Vagina (tissue), 2 donors: ENCODE measurements at places on chromosomes 7 and 10. TPM values are rescaled to one million over a fixed set of nuclear protein-coding genes. Genes with fewer than 3 reads are reported as not detected.

TAS2R3 gene
- total RNA-seq = 1.5 TPM

SPDYE5 gene
- not detected for total RNA-seq

AKR1C4 gene
- not detected for total RNA-seq

PPP1R9A gene
- 1.5 TPM for total RNA-seq

TYSND1 gene
- 15.7 TPM for total RNA-seq

POLR2J2 gene
- total RNA-seq = 2.2 TPM

CDK5 gene
- 4.2 TPM for total RNA-seq

TIMM23 gene
- 47.6 TPM for total RNA-seq

EBLN1 gene
- total RNA-seq = not detected

TMEM26 gene
- 0.25 TPM for total RNA-seq

- DNase-seq = no peak
Observed at GRCh38 chr10:43653746-43654145, 5.1 kb upstream of the ZNF32 start.

DNA sequence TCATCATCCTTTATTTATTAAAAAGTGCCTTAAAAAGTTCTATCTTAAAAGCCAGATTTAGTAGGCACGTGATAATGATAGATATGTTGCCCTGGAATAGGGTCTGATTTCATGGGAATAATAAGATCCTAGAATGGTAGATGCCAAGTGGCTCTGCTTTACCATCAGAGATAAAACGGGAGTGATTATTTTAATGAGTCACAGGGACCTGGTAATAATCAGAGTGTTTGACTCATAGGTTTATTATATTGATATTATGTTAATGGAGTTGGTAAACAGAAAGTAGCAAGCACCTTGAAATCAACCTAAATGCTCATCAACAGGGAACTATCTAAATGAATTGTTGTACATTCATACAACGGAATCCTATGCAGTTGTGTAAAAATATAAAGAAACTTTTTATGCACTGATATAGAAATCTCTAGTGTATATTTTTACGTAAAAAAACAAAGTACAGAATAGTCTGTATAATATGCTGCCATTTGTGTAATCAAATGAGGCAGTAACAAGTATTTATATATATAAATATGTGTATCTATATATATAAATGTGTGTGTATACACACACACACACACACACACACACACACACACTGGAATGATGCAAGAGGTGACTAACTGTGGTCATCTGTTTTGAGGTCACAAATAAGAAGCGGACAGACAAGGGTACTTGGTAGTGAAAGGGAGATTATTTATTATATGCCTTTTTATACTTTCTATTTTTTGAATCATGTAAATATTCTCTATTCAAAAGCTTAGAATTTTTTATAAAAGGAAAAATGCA, 78.6 kb upstream of the DYNC1I1 start:
- H3K4me3 ChIP-seq = no peak overlapping the region
- H3K4me1 ChIP-seq = no peaks in the 10 kb centered on the region
- no peaks in the 10 kb centered on the region for H3K27me3 ChIP-seq

DNA sequence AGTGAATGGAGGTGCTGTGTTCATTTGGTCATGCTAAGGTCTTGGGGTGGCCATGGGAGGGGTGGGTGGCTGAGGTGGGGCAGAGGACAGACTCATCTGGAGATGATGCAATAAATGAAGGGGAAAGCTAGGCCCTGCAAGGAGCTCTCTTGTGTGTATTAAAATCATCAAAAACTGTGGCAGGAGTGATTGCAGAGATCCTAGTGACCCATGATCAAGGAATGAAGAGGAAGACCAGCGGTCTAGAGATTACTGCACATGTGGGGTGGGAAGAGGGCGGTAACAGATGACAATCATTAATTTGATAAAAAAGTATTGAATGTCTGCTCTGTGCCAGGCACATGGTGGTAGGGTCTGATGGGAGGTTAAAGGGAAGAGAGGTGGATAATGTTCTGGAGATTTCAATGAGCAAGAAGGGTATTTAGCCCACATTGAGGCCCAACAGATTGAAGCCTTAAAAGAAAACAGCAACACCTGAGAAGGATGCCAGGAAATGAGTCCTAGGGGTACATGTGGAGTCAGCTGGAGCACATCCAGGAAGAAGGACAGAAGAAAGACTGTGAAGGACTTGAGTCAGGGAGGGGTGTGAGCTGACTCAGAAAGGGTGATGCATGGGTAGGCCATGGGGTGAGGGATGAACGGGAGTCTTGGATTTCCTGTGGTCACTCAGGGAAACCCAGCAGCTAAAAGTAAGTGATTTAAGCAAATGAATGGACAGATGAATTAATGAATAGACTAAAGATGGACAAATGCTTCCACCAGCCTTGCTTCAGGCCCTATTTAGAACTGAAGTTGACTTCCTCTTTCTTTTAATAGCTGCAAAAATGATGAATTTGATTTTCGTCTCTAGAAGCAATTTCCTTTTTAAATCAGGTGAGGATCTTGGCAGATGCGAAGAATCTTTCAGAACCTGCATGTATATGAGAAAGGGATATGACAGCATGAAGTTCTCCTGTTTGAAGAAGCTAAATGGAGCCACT, 83.1 kb upstream of the IGFBP3 start:
- no peaks in the 10 kb centered on the region for H3K4me1 ChIP-seq
- no peak overlapping the region for H3K27ac ChIP-seq
- no peak overlapping the region for H3K4me3 ChIP-seq
- DNase-seq = no peak
- H3K36me3 ChIP-seq = no peaks in the 10 kb centered on the region

DNA sequence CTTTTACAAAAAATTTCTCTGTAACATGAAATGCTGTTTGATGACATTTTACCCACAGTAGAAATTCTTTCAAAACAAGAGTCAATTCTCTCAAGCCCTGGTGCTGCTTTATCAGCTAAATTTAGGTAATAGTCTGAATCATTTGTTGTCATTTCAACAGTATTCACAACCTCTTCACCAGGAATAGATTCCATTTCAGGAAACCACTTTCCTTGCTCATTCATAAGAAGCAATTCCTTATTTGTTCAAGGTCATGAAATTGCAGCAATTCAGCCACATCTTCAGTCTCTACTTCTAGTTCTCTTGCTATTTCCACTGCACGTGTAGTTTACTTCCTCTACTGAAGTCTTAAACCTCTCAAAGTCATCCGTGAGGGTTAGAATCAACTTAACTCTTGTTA, 14.1 kb downstream of the STAG3 start:
- H3K4me1 ChIP-seq = no peaks in the 10 kb centered on the region
- H3K27me3 ChIP-seq = no peaks in the 10 kb centered on the region
- no peak overlapping the region for H3K4me3 ChIP-seq
- no peak overlapping the region for H3K27ac ChIP-seq

DNA sequence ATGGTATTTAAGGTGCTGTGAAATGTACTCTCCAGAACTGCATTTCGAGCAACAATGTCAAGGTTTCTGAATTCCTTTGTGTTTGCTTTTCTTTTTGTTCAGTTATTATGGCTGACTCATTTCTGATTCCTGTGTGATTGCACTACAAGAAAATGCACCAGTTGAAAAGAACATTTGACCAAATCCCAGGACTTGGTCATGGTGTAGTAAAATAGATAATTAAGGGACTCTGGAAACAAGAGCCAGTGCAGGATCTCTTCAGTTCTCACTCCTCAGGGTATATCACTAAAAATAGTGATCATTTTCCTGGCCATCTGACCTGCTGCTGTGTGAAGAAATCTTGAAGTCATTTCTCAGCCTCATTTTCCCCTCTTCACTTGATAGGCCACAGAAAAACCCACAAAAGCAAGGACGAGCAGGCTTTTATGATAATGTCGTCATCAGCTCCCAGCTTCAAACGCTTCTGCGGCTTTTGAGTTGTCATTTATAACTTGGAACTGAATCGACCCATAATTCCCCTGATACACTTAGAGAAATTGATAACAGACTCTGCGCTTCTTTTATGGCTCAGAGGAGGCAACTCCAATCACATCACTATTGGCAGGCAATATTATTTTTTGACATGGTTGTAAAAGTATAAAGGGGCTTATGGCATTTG, 274.7 kb downstream of the HDAC9 start:
- no peak overlapping the region for H3K4me3 ChIP-seq
- no peak for DNase-seq
- H3K27ac ChIP-seq = no peak overlapping the region
- H3K27me3 ChIP-seq = no peaks in the 10 kb centered on the region

DNA sequence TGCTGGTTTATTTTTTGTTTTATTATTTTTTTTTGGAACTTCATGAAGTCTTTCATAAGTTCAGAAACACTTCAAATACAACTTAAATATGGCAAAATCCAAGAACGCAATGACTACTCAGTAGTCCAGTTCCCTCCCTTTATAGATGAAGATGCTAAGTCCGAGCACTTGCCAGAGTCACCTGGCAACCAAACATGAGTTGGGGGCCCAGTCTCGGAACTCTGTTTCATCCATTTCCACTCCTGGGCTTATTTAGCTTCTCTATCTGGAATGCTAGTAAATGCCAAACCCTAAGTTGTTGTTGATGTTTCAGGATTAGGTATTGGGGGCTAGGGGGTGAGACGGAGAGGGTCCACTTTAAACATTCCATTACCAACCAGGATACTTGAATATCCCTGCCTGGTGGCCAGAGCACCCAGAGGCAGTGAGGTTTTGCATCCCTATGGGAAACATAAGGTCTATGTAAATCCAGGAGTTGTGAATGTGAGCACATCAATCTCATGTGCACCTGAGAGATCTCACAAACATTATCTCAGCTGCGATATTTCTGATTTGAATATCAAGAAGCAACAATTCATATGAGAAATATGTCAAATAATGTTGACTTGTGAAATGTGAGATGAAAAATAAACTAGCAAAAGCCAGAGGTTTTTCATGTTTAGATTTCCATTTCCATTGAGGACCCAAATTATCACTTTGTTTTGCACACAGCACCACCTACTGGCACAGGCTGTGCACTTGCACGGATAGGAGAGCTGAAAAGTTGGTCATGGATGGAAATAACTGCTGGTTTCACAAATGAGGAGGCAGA, 129.3 kb downstream of the PKD1L1 start:
- H3K36me3 ChIP-seq = no peaks in the 10 kb centered on the region
- H3K27me3 ChIP-seq = no peaks in the 10 kb centered on the region
- H3K4me1 ChIP-seq = no peaks in the 10 kb centered on the region
- H3K4me3 ChIP-seq = no peak overlapping the region
- no peak for DNase-seq

GRCh38 chr10:93695740-93696139, 6.7 kb downstream of the FRA10AC1 start:
- H3K27ac ChIP-seq = no peak overlapping the region
- no peaks in the 10 kb centered on the region for H3K27me3 ChIP-seq
- DNase-seq = no peak
- H3K4me3 ChIP-seq = no peak overlapping the region
- no peaks in the 10 kb centered on the region for H3K36me3 ChIP-seq

GRCh38 chr10:43235070-43235900, 31.6 kb downstream of the RASGEF1A start:
- H3K4me1 ChIP-seq = no peaks in the 10 kb centered on the region
- no peak for DNase-seq
- H3K27me3 ChIP-seq = peaks cover 2% of the 10 kb centered on the region
- H3K4me3 ChIP-seq = no peak overlapping the region

DNA sequence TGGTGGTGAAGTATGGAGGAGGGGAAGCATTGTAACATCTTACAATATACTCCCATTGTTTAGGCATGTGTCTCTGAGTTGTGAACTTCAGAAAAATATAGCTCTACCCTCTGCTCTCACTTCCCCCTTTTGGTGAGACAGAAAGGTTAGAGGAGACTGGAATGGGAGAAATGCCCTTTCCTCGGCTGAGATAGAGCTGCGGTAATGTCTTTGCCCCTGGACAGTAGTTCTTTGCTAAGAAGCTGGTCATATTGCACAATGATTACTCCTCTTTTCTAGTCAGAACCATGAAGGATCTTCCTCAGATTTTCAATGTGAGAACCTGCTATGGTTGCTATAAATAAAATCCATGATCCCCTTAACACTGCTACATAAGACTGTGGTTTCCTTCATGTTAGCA, 171.0 kb downstream of the SEM1 start:
- no peak overlapping the region for H3K27ac ChIP-seq
- no peak for DNase-seq
- H3K4me3 ChIP-seq = no peak overlapping the region
- no peaks in the 10 kb centered on the region for H3K27me3 ChIP-seq
- no peaks in the 10 kb centered on the region for H3K36me3 ChIP-seq

GRCh38 chr7:106616708-106617051, 44.3 kb downstream of the CCDC71L start:
- H3K27me3 ChIP-seq = no peaks in the 10 kb centered on the region
- DNase-seq = no peak
- H3K4me3 ChIP-seq = no peak overlapping the region
- H3K36me3 ChIP-seq = no peaks in the 10 kb centered on the region

GRCh38 chr10:78746155-78746763, 322.5 kb upstream of the ZMIZ1 start:
- no peak overlapping the region for H3K4me3 ChIP-seq
- no peaks in the 10 kb centered on the region for H3K27me3 ChIP-seq
- peaks cover 30% of the 10 kb centered on the region for H3K4me1 ChIP-seq
- DNase-seq = no peak
- no peaks in the 10 kb centered on the region for H3K36me3 ChIP-seq
- H3K27ac ChIP-seq = no peak overlapping the region

- no peaks in the 10 kb centered on the region for H3K36me3 ChIP-seq
- no peak for DNase-seq
- no peaks in the 10 kb centered on the region for H3K4me1 ChIP-seq
- no peak overlapping the region for H3K4me3 ChIP-seq
- H3K27me3 ChIP-seq = no peaks in the 10 kb centered on the region
- H3K27ac ChIP-seq = no peak overlapping the region
Observed at GRCh38 chr7:71414490-71414889, 282.5 kb downstream of the GALNT17 start.

GRCh38 chr10:36888925-36889573, 236.3 kb upstream of the ANKRD30A start:
- H3K36me3 ChIP-seq = no peaks in the 10 kb centered on the region
- DNase-seq = no peak
- H3K27me3 ChIP-seq = no peaks in the 10 kb centered on the region
- no peaks in the 10 kb centered on the region for H3K4me1 ChIP-seq
- H3K4me3 ChIP-seq = no peak overlapping the region

- H3K36me3 ChIP-seq = no peaks in the 10 kb centered on the region
- no peak overlapping the region for H3K27ac ChIP-seq
- no peak overlapping the region for H3K4me3 ChIP-seq
- DNase-seq = no peak
Observed at GRCh38 chr10:21479570-21480315, 45.7 kb downstream of the SKIDA1 start.

- no peak overlapping the region for H3K4me3 ChIP-seq
- no peaks in the 10 kb centered on the region for H3K36me3 ChIP-seq
- DNase-seq = no peak
Observed at GRCh38 chr7:144019457-144019856, 19.3 kb downstream of the OR6B1 start.

GRCh38 chr7:158279539-158280447, 307.8 kb downstream of the PTPRN2 start:
- no peaks in the 10 kb centered on the region for H3K27me3 ChIP-seq
- H3K4me1 ChIP-seq = no peaks in the 10 kb centered on the region
- H3K27ac ChIP-seq = no peak overlapping the region
- H3K4me3 ChIP-seq = no peak overlapping the region

- H3K4me1 ChIP-seq = no peaks in the 10 kb centered on the region
- no peak for DNase-seq
- H3K36me3 ChIP-seq = no peaks in the 10 kb centered on the region
- H3K4me3 ChIP-seq = no peak within 1 kb of the TSS
Observed at GRCh38 chr10:17951868-17952371, at the start of gene SLC39A12. Gene SLC39A12 (plus strand): TSS chr10:17951918. CDS start chr10:17953277, 1,359 bp downstream.
